ENCODE measurements at places on chromosomes 12 and 14. TPM values are rescaled to one million over a fixed set of nuclear protein-coding genes. Genes with fewer than 3 reads are reported as not detected.

- peak; percentile 58 for DNase-seq
Measured at GRCh38 chr12:52953181-52953841, 4.4 kb downstream of the KRT18 start.

DNA sequence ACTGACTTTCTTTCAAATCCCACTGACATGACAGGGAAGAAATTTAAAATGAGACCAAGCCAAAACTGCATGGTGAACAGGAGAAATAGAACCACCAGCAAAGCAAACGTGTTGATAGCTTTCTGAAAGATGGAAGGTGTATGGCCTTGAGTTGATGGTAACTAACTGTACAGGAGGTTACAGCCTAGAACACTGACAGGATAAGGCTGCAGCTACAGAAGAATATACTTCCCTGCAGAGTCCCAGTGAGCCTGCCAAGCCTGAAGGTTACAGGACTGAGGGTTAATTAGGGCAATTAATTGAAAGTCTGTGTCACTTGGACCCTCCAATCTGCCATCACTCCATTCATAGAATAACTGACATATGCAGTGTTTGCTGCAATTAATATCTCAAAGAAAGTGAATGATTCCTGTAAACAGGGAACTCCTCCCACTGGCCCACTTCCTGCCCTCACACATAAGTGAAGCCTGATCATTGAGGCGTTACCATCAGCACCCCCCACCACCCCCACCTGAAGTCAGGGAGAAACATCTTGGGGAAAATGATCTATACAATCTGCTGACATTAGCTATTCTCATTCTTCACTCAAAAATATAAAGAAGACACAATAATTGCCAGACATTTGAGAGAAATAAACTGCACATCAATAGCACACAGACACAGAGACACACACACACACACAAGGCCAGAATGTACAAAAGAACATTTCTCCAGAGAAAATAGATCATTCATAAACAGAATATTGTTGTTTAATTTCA lies 73.4 kb downstream of the GTF2A1 start:
- DNase-seq: no peak

- DNase-seq: no peak
Measured at GRCh38 chr14:24196071-24197055, 1.1 kb upstream of the TM9SF1 start.

GRCh38 chr12:56104815-56105608 lies 653 bp downstream of the PA2G4 start:
- no peak for DNase-seq

- DNase-seq: no peak
Measured at GRCh38 chr14:63542231-63542999, 762 bp downstream of the PPP2R5E start.

DNA sequence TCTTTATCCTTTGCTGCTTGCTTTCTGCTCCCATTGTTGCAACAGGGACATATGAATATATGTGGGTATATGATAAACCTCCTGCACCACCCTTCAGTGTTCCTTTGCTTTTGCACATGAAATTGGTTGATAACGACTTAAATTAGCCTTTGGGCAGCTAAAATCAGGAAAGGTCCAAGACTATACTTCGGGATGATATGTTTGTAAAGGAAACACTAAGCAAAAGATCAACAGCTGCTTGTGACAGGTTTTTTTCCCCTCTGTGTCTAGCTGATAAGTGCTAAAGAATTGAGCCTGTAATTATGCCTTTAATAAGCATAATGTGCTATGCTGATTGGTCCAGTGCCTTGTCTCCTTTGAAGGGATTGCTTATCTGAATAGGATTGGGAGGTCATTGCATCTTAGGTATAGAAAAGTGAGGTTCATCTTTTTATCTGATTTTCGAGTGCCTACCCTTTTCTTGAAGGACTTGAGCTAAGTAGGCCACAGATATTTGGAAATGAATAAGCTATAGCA lies 59.4 kb downstream of the PPHLN1 start:
- DNase-seq: no peak

DNA sequence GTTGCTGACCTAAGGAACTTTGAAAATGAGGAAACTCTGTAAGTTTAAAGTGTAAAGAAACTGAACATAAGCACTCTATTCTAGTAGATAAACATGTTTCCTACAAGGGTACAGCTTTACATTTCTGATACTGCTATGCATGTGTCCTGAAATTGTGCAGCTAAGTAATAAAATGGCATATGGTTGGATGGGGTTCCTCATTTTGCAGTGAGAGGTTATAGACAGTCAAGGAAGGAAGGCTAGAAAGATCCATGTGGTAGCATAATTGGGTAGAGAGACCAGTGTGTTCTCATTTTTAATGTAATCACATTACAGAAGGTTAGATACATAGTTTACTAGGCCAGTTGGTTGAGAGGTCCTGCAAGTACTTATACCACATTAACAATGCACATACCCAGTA lies 477.0 kb downstream of the TMEM121 start:
- no peak for DNase-seq

GRCh38 chr12:64814432-64814831 lies 10.0 kb upstream of the TBC1D30 start:
- no peak for DNase-seq

GRCh38 chr12:45547822-45548221 lies 181.7 kb upstream of the ARID2 start:
- no peak for DNase-seq

- no peak for DNase-seq
Measured at GRCh38 chr12:93751864-93752610, 74.9 kb downstream of the CRADD start.

GRCh38 chr12:93707836-93708235 lies 30.7 kb downstream of the CRADD start:
- DNase-seq: no peak

DNA sequence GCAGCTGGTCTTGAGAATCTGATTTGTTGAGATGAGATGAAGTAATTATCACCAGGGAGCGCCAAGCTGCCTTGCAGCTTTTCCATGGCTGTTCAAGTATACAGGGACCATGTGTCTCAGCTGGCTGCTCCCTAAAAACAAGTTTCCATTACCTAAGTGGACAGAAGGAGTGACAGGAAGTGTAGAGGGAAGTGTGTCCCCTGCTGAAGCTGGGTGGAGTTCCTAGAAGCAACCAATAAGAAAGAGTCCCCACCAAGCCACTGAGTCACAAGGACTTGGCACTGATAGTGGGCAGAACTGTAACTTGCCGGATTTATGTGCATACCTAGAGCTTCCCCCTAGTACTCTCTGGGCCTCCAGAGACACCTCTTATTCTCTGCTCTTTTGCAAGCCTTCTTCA lies 1.5 kb upstream of the GPX2 start:
- peak; percentile 33 for DNase-seq

GRCh38 chr14:65225299-65226159 lies 123.2 kb upstream of the MAX start:
- DNase-seq: no peak

- peak; percentile 38 for DNase-seq
Measured at GRCh38 chr12:95605087-95605486, 53.8 kb upstream of the USP44 start.

DNA sequence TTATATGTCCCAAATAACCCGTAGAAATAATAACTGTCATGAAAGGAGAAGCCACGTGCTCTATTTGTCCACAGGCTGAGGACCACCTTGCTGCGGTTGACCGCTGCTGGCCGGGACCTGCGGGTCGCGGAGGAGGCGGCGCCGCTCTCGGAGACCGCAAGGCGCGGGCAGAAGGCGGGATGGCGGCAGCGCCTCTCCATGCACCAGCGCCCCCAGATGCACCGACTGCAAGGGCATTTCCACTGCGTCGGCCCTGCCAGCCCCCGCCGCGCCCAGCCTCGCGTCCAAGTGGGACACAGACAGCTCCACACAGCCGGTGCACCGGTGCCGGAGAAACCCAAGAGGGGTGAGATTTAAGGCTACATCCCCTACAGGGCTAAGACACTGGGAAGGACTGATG lies 21.0 kb downstream of the RPGRIP1 start:
- DNase-seq: peak; percentile 84

- DNase-seq: no peak
Measured at GRCh38 chr12:12153596-12153995, 82.9 kb downstream of the BCL2L14 start.

- DNase-seq: no peak
Measured at GRCh38 chr12:6234906-6235305, 34.7 kb downstream of the CD9 start.

DNA sequence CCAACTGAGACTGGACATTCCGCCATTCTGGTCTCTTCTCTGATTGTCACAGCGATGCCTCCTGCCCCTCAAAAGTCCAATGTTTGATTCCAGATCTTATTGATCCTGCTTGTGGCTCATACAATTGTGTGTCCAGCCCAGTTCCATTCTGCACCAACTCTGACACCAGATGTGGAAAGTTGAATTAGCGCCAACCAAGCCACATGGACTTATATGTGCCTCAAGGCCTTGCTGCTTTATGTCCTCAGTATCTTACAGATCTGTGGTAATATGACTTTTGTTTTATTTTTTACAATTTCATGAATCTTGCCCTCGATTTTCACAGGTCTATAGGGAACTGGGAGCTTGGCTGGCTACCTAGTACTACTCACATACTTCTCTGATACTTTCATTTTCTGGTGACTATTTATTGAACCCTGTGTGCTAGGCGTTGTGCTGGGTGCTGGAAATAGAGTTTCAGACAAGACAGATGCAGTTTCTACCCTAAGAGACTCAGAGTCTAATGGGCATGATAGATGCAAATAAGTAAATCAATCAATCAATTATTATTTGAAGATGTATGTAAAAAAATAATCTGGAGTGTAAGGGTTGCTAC lies 472.0 kb downstream of the TMTC2 start:
- DNase-seq: no peak

DNA sequence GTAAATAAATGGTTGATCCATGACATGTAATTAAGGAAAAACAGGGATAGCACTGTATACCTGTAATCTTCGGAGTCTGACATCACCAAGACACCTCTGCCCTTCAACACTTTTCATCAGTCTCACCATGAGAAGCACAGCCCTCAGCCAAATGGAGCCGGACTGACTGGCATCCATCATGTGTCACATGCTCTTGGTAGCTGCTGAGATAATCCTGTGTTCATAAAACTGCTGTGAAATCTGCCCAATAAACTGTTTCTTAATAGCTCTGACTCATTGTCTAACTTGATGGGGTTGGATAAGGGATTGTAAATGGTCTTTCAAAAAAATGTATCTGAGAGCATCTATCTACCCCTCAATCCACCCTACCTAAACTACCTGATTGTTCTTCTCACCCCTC lies 33.6 kb downstream of the KCNH5 start:
- DNase-seq: no peak

GRCh38 chr12:14824012-14824634 lies 10.1 kb upstream of the SMCO3 start:
- DNase-seq: no peak

- DNase-seq: peak; percentile 86
Measured at GRCh38 chr14:75279763-75280290, 1.2 kb downstream of the FOS start.

- peak; percentile 58 for DNase-seq
Measured at GRCh38 chr14:105944632-105945610, 418.5 kb downstream of the TMEM121 start.

GRCh38 chr12:63882844-63883243 lies 38.3 kb downstream of the SRGAP1 start:
- DNase-seq: peak; percentile 67

DNA sequence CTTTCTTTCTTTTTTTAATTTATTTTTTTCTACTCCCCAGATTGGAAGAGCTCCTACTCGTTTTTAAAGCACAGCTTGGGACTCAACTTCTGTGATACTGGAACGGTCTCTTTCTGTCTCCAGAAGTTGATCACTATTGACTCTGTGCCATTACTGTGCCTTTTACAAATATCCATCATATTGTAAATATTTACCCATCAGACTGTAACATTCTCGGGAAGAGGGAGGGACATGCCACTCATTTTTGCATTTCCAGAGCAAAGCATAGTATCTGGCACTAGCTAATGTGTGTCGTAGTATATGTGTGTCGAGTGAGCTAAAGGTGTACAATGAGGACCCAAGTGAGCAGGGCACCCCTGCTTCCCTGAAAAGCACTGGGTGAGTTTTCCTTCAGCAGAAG lies 24.0 kb upstream of the GSG1 start:
- DNase-seq: no peak

GRCh38 chr12:23504043-23504442 lies 445.4 kb downstream of the SOX5 start:
- peak; percentile 64 for DNase-seq

DNA sequence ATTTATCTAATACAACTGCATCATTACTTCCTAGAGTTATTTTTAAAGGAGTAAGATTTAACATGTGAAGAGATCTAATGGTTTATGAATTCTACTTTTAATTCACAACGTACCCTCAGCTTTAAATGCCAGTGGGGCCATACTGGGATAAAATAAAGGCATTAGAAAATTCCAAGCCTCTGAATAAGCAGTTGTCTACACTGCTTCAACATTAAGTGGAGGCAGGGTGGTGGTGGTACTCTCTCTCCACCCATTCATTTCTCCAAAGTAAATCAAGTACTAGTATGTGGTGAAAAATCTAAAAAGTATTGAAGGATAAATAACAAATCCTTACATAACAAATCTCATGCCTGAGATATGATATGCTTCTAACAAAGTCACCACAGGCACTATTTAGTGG lies 52.4 kb downstream of the FERMT2 start:
- no peak for DNase-seq

GRCh38 chr12:67355428-67356379 lies 86.5 kb downstream of the CAND1 start:
- DNase-seq: peak; percentile 51

DNA sequence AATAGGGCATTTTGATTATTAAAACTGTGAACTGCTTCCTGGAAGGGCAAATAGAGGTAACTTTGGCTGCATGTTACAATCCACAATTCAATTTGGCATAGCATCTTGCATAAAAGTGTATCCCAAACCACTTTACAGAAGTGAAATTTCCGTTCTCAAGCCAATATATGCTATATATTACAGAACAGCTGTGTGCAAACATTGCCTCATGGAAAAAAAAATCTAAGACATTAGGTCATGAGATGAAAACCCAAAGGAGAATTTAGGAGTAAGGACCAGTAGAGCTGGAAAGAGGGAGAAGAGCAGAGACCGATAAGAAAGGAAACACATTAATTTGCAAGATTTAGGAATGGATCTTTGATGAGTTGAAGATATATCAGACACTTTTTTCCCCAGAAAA lies 239.2 kb downstream of the PAX9 start:
- no peak for DNase-seq

- DNase-seq: peak; percentile 95
Measured at GRCh38 chr12:127455347-127456265, 811.4 kb upstream of the TMEM132C start.

- no peak for DNase-seq
Measured at GRCh38 chr14:73797543-73798265, 53.9 kb upstream of the PTGR2 start.

- no peak for DNase-seq
Measured at GRCh38 chr14:50320283-50320682, 8.2 kb downstream of the DMAC2L start.

The AHSA1 gene
- total RNA-seq: 151 TPM

The ZDHHC22 gene
- 1.9 TPM for total RNA-seq

The PROX2 gene
- not detected for total RNA-seq

The ACOT4 gene
- total RNA-seq: 1.8 TPM

The IL22 gene
- total RNA-seq: not detected

The MGST1 gene
- 357 TPM for total RNA-seq

The TAS2R13 gene
- total RNA-seq: 1.2 TPM

The PIWIL1 gene
- not detected for total RNA-seq

The TNFAIP2 gene
- 19.4 TPM for total RNA-seq

The SCARB1 gene
- 33.3 TPM for total RNA-seq

Measured in endodermal cell (in vitro differentiated cells).